GM23338 (cell line): ENCODE measurements at places on chromosomes 3 and 15.
A peak's percentile ranks its signal among the peaks of the same experiment; 100 is the strongest.

DNA sequence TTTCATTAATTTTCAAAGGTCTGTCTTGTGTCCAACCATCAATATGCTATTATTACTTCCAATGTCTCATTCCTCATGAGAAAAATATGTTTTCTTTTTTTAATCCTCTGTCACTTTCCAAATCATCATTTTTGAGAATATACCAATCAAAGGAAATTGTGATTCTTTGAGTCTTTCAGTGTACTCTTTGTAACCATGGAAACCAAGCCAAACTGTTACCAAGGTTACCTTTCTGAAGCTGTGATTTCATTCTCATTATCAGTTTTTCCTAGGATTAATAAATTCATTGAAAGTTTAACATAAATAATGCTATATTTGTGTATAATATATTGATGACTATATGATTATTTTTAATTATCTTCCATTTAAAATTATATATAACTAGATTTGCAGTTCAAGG lies 16.6 kb upstream of the PLSCR5 start:
- DNase-seq: peak; percentile 21

- DNase-seq: no peak
Observed at GRCh38 chr3:42608581-42608980, 8.1 kb downstream of the NKTR start.

DNA sequence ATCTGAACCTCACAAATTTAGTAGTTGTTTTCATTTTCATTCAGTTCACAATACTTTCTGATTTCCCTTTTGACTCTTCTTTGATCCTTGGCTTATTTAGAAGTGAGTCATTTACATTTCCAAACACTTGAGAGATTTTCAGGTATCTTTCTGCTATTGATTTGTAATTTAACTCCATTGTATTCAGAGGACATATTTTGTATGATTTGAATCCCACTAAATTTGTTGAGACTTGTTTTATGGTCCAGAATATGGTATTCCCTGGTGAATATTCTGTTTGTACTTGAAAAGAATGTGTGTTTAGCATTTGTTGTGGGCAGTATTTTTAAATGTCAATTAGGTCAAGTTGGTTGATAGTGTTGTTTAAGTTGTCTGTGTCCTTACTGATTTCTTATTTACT lies 29.6 kb downstream of the FAN1 start:
- no peak for DNase-seq

GRCh38 chr15:65424683-65425082 lies 1.9 kb upstream of the IGDCC4 start:
- no peak for DNase-seq

- peak; percentile 76 for DNase-seq
Observed at GRCh38 chr3:61381745-61382392, 130.6 kb upstream of the FHIT start.

GRCh38 chr3:107675233-107675900 lies 152.6 kb downstream of the BBX start:
- DNase-seq: no peak

DNA sequence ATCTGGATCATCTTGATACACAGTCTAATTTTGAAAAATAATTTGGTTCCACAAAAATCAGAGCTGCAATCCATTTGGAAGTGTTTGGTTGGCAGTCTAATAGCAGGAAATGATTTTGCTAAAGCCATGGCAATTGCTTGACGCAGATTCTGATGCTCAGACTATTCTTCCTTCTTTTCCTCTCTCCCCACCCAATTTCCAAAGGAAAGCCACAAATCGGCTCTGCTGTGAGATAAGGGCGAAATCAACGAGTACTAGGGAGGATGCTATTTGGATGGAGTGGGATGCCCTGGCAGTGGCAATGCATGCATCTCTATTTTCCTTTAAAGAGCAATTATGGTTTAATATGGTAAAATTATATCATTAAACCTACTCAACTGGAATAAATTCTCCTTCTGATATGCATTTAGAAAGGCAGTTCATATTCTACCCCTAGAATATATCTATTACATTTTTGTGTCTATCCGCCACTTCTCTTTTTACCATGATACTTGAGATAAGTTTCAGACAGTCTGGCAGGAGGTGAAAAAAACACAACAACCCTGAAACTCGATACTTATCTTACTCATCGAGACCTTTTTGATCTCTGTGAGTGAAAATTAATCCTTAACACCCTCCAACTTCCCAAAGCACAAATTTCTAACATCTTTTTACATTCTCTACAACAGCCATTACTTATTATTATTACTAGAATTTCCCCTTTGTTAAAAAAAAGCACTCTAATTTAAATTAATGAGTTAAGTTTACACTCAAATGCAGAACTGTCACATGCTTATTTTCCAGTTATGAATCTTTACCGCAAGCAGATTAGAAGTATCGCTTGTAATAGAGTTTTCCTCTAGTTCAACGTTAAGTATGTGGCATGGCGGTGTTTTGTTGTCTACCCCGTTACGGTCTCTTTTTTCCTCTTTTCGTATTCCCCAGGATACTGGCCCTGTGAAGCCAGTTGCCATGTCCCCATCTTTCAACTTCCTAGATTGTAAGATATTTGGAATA lies 433.3 kb downstream of the FOXP1 start:
- DNase-seq: no peak

GRCh38 chr15:92383519-92384324 lies 10.0 kb upstream of the ST8SIA2 start:
- peak; percentile 90 for DNase-seq

DNA sequence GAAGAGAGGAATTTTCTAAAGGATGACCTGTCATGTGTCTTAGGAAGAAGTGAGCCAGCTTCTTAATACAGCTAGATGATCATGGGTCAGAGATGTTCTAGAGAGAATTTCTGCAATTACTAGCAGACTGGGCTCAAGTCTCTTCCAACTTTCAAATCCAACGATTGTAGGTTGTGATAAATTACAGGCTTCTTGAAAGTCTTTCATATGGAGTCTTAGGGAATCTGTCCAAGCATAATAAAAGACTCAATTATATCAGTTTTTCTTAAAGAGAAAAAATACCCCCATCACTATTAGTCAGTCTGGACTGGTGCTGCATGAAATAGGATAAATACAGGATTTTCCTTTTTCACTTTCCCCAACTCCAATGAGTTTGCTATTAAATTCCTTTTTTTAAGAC lies 59.1 kb downstream of the DRD3 start:
- DNase-seq: no peak

GRCh38 chr3:99856437-99857220 lies 39.0 kb downstream of the CMSS1 start:
- DNase-seq: no peak

GRCh38 chr3:188092648-188093047 lies 61.3 kb upstream of the LPP start:
- no peak for DNase-seq

- DNase-seq: no peak
Observed at GRCh38 chr3:59733041-59733809, 683.4 kb upstream of the CFAP20DC start.

GRCh38 chr15:49628379-49628778 lies 7.5 kb downstream of the DTWD1 start:
- DNase-seq: no peak

DNA sequence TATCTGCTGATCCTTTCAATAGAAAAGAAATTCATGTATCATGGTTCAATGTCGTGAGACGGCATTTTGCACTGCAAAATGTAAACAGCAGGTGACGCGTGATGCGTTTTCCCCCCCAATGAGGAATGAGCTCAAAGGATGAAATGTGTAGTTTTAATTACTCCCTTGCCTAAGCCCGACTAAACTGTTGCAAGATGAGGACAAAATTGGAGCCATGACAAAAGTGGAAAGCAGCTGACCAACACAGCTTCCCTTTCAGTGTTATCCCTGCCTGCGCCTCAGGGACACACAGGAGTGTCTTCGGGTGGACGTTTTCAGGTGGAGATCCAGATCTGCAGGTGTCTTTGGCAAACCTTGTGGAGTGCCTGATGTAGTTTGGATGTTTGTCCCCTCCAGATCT lies 92.0 kb downstream of the GABRG3 start:
- no peak for DNase-seq

- peak; percentile 76 for DNase-seq
Observed at GRCh38 chr15:22952796-22953579, 27.2 kb downstream of the CYFIP1 start.

DNA sequence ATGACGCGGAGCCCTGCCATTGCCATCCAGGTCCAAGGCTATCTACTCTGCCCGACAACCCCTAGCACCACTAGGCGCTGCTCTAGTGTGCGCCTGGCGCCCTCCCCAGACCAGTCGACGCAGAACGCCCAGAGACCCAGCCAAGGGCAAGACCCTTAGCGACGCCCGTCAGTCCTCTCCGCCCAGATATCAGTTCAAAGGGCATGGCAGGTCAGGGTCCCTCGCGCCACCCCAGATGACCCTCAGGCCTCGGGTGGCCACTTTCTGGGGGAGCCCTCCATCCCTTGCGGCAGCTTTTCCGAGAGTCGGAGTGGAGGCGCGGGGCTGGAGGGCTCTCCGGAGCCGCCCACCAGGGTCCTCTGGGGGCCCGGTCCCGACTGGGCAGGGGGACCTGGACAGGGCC lies 371 bp upstream of the CLSTN2 start:
- peak; percentile 92 for DNase-seq

GRCh38 chr15:95598251-95598855 lies 732.1 kb upstream of the NR2F2 start:
- no peak for DNase-seq

DNA sequence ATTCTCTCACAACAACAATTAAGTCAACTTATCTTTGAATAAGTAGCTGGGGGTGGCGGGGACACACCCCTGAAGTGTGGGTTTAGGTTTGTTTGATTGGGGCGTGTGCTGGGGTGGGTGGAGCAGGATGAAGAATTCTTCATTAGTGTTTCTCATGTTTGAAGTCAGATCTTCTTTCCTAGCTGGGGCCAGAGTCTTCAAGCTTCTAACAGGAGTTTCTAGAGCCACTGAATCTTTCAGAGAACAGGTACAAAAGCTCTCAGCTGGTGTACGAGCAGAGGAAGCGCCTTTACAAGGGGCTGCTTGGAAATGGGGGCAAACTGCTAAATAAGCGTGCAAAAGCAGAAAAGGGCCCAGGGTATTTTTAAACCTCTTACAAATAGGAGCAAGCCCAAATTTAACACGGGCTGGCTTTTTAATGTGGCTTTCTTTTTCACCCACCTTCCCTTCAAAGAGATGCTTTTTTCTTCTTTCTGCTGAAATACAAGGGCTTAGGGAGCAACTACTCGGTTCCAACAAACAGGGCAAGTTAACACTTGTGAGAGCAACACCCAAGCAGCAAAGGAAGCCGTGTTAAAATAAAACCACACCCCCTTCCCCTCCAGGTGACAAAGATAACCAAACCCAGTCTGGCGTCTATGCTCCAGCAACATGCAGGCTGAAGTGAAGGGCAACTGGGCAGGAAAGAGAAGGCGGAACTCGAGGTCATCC lies 86.9 kb upstream of the RASGRP1 start:
- DNase-seq: peak; percentile 11

DNA sequence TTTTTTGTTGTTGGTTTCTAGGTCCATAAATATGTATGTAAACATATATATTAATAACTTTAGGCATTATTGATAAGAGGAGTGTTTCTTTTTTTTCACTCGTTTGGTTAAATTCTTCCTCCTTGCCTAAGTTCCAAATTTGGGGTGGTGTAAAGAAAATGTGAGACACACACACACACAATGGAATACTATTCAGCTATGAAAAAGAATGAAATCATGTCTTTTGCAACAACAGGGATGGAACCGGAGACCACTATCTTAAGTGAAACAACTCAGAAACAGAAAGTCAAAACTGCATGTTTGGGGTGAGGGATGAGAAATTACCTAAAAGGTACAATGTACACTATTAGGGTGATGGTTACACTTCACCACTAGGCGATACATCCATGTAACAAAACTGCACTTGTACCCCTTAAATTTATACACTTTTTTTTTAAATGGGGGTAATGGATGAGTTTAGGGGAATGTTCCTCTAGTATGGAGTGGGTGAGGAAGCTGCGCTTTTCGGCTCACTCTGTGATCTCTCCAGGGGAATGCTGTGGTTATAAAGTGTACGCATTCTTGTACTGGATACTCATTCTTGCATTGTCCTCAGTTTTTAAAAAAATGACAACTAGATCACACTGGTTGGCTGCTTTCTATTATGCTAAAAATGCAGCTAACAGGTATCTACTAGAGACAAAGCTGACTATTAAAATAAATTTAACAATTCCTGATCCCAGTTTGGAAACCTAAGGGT lies 50.8 kb upstream of the PPARG start:
- DNase-seq: no peak

- DNase-seq: no peak
Observed at GRCh38 chr3:115814006-115814405, 190.7 kb downstream of the GAP43 start.

- no peak for DNase-seq
Observed at GRCh38 chr3:161395115-161396012, 24.0 kb upstream of the SPTSSB start.

DNA sequence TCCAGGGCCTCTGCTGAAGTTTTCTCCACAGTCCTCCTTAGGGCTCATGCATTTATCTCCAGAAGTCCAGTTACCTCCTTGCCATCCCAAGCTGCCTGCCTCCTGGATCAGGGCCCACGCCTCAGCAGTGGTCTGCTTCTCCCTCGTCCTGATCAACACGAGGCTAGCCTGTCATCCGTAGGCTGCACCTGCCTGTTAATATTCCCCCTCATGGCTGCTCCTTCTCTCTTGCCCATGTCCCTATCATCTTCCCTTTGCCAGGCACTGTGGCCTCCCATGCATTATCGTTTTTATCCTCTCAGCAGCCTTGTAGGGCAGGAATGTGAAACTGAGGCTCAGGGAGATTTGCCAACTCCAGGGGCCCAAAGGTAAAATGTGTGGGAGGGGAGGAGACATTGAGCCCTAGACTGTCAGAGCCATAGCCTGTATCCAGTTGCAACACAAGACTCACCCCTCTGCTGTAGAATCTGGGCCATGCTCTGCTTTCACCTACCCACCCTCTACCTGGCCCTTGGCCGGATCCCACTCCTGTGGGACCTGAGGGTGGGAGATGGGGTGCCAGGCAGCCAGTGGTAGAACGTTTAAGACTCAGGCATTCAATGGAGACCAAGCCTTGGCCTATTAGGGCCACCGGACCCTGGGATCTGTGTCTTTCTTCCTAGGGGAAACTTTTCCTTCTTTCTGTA lies 4.6 kb downstream of the GRM2 start:
- no peak for DNase-seq

DNA sequence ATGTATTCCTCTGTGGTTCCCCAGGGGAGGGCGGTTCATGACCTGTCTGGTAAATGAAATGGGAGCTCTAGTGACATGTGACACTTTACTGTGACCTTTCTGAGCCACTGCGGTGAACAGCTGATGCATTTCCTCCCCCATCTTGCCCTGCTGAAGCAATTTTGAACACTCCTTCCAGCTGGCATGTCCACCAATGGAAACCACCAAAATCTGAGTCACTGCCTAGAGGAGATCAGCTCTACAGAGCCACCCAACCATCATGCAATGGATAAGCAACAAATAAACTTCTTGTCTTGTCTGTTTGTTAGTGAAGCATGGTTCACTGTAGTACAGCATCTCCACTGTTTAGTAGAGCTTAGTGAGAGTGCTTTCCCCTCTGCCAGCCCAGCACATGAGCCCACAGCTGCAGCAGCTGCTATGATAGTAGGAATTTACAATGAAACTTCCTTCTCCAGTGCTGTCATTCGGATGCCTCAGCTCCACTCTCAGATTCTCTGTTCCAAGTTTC lies 479.4 kb downstream of the NTRK3 start:
- no peak for DNase-seq
